Activated T-cell treated with anti-CD3 and anti-CD28 coated beads, Interleukin-2, amount 50 U/mL, for 48 hours (primary cell): ENCODE measurements at places on chromosomes 16 and 17.
A peak's percentile ranks its signal among the peaks of the same experiment; 100 is the strongest.

DNA sequence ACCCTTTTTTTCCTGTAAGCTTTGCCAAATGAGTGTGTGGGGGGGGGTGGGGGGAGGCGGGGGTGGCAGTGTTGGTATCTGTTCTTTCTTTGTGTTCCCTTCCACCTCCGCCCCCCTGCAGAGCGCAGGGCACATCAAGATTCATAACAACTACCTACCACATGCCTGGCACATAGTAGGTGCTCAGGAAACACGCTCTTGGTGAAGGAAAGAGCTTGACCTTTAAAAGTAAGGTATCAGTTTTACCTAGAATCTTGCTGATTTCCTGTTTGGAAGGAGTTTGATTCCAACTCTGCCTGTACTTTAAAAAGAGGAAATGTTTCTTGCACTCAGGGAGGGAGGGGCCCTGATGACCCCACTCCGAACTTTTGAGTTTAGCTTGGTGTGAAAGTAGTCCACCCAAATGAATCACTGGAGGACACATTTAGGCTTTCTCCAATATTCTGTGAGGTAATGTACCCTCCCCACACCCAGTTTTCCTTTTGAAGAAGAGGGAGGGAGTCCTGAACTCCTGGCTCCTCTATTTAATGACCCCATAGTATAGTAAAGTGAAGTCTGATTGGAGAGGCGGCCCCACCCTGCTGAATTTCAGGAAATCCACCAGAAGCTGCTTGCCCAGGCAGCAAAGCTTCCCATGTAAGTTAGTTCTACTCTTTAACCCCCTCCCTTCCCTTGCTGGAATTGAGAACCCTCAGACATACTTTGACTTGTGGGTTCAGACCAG lies 560 bp upstream of the FAM20A start:
- DNase-seq, result no peak

- no peak for DNase-seq
Observed at GRCh38 chr16:79658301-79659033, 57.9 kb upstream of the MAF start.

- no peak for DNase-seq
Observed at GRCh38 chr16:54657058-54657708, 273.5 kb upstream of the IRX5 start.

- no peak for DNase-seq
Observed at GRCh38 chr17:16379654-16380053, 1.2 kb upstream of the UBB start.

GRCh38 chr17:43373356-43373755 lies 25.4 kb upstream of the ARL4D start:
- no peak for DNase-seq

- no peak for DNase-seq
Observed at GRCh38 chr17:19708431-19709175, 7.8 kb downstream of the SLC47A2 start.

- DNase-seq, result peak; percentile 66
Observed at GRCh38 chr16:84175350-84176081, 11.3 kb downstream of the TAF1C start.
